Activated CD4-positive, alpha-beta T cell treated with anti-CD3 and anti-CD28 coated beads, Interleukin-2, amount 50 U/mL, for 1 hour (primary cell): ENCODE measurements at places on chromosomes 2 and 18.

- no peak for DNase-seq
Measured at GRCh38 chr18:57780706-57781347, 22.3 kb downstream of the ATP8B1 start.

DNA sequence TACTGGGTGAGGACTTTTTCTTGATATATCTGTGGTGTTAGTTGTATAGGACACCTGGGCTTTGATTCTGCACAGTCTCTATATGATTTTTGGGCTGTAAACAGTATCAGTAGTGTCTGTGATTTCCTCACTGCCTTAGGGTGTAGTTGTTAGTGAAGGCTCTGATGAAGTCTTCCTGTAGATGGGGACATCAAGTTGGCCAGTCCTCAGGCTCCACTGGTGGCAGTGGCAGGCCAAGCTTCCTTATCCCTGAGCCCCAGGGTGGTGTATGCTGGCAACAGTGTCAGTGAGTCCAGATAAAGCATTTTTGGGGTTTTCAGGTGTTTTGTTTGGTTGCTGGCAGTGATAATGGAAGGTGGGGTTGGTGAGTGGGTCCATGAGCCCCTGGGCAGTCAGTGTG lies 961.4 kb downstream of the DSC3 start:
- no peak for DNase-seq

DNA sequence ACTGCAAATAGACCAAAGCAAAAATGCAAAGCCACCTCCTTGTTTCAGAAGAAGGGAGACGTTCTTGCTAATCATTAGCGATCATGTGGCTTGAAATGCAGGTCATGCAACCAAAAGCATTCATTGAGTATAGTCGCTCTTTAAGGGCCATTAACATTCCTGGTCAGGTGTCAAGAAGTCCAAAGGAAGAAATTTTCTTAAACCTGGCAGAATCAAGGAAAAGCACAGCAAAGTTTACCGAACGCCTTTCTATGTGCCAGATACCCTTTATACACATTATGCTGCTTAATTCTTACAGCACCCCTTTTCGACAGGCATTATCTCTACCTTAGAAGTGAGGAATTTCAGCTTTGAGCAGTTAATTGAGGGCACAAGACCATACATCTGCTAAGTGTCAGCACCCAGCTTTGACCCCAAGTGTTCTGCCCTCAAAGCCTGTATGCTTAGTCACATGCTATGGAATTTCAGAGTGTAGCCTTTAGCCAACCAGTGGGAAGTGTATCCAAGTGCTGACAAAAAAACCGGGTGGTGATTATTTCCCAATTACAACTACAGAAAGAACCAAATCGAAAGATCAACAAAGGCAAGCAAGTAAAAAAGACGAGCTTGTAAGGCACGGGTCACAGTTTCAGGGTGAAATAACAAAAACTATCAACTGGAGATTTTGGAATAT lies 70.8 kb downstream of the EPHA4 start:
- DNase-seq: no peak

DNA sequence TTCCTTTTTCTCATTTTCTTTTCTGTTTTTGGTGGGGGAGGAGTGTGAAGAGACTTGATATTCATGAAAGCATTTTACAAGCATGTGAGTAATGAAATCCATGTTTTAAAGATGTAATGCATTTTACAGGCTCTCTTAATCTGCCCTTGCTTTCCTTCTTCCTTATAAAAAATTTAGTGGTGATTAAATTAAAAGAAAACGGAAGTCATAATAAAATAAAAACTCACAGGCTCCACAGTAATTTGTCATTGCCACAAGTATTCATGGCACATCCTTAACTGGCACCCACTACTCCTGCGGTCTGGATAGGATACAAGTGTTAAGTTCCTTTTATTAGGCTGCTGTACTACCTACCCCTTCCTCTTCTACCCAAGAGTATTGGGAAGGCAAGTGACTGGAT lies 241.2 kb downstream of the SLC4A3 start:
- no peak for DNase-seq

DNA sequence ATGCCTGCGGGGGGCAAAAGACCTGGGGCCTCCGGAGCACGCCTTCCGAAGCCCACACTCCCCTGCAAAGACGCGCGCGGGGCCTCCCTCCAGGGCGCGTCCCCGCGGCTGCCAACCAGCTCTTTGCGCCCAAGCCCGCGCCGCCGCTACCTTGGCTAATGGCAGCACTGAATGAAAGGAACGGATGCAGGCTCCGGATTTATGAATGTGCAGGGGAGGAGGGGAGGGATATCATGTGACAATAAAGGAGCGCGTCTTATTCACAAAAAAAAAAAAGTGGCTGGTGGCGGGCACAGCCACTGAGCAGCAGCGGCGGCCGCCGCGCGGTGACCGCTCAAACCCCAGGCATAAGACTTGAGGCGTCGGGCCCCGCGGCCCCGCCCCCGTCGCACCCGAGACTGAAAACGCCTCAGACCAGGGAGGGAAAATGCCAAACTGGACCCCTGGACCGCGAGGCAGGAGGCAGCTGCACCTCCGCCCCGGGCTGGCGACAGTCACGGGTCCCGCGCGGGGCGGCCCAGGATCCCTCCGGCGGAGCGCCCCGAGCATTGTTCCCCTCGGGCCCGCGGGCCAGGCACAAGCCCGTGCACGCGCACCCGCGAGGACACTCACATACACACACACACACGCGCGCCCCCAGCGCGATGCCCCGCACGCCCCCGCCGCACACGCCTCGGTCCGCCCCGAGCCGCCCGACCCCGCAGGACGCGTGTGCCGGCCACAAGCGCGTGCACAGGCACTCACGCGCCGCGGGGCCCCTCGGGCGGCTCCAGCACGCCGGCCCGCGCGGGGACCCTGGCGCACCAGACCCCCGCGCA lies 1.6 kb downstream of the SPRED2 start:
- peak; percentile 54 for DNase-seq

DNA sequence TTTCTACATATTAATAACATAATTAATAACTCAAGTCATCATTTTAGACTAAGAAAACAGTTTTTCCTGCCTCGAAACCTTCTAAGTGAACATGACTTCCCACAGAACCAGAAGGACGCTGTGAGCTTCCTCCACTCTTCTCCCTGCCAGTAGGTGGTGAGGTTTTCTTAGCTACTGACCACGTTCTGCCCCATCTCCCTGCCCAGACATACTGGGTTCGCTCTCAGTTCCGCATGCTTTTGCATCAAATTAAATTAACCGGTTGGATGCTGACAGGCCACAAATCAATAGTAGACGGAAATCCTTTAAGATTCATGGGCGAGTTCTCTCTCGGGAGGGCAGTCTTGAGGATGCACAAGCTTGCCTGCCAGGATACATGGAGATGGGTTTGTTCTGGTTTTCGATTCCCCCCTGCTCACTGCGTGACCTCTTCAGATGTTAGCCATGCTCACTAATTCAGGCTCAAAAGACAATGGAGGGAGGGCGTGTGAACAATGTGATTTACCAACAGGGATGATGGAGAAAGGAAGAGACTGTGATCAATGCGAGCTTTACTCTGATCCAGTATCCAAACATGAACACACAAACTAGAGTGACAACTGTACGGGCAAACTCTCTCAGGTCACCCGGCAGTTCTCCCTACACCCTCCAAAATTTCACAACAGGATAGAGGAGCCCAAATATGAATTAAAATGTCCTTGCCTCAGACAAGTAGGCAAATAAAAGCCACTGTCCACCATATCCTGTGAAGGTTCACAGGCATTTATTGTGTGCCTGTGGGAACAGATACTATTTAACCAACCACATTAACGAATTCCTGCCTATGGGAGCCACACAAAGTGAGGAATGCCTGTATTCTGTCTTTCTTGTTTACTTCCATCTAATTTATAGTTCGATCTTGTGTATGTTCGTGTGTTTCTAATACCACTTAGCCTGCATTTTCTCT lies 375.7 kb downstream of the EIPR1 start:
- no peak for DNase-seq

DNA sequence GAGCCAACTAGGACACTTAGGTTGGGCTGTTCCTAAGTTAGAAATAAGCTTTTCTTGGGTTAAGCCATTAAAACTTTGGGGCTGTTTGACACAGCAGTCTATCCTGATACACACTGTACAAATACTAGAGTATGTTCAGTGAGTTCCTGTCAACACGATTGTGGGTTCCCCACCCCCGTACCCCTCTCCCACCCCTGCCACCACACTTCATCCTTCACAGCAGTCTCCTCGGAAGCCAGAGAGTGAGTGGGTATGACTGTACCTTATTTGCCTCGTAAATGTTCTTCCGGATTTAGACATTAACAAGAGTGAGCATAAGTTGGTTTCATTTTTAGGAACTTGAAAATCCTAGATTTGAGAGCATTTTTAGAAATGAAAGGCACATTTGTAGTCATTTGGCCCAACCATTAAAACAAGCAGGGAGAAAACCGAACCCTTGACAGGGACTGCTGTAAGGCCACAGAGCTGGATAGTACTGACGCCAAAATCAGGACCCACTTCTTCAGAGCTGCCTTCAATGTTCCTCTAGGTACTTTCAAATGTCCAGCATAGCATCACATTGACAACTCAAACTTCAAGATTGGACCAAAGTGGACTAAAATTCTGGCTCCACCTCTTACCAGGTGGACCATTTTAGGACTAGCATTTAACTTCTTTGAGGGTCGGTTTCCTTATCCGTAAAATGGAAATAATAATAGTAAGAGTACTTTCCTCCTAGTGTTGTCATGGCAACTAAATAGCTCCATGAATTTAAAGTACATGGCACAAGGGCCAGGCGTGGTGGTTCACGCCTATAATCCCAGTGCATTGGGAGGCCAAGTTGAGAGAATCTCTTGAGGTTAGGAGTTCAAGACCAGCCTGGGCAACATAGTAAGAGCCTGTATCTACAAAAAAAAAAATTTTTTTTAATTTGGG lies 166.3 kb upstream of the SERTAD2 start:
- DNase-seq: peak; percentile 16

DNA sequence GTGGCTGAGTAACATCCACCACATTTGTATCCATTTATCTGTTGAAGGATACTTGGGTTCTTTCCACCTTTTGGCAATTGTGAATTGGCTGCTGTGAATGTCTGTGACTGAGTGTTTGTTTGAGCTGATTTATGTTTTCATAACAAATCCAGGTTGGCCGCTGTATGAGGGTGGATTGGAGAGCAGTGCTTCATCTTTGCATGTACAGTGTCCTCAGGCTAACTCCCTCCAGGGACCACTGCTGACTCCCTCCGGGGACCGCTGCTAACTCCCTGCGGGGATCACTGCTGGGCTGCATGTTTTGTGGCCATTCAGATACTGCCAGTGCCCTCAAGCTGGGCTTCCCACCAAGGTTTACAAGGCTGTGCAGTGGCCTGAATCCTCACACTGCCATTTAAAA lies 10.2 kb downstream of the BOK start:
- DNase-seq: no peak

DNA sequence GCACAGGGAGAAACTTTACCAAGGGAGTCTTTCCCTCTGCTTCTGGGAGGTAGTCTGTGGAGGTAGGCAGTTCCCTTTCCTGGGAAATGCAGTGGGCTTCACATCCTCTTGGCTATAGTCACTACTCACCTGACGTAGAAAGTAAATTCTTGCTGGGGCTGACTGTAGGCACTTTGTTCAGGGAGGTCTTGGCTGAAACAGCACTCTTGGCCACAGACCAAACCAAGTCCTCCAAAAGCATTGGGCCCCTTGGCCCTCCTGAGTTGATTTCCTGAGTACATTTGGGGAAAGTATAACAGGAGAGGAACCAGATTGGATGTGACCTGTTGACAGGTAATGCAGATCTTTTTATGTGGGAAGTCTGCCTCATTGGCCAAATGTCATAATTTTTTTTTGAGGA lies 108.9 kb downstream of the MGAT5 start:
- DNase-seq: no peak

DNA sequence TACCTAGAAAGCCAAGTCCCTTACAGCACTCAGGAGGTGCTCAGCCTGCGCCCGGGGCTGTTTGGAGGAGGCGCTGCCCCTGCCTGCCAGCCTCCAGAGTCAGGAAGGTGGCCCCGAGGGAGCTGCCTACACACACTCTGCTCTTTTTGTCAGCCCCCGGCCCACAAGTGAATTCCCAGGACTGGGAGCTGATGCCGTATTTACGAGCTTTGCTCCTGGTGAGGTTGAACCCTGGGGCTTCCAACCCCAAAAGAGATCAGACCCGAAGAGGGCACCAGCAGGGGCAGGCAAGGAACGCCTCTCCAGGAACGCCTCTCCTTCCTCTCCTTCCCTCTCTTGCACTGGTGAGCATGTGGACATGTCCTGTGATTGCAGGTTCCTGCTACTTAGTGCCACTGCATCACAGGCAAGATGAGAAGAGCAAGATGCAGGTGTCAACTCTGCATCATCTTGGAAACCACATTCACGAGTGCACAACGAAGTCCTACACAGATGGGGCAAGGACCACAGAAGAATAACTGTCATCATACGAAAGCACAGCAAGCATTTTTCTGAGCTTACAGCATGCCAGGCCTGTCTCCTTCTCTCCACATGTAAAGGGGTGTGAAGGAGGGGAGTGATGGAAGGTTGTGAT lies 126.7 kb downstream of the NDUFA10 start:
- no peak for DNase-seq

- DNase-seq: peak; percentile 86
Measured at GRCh38 chr2:229922449-229923386, at the start of gene FBXO36. Gene FBXO36, plus strand, starts transcription at chr2:229922503. Its CDS starts 11 bp downstream, at chr2:229922514.

DNA sequence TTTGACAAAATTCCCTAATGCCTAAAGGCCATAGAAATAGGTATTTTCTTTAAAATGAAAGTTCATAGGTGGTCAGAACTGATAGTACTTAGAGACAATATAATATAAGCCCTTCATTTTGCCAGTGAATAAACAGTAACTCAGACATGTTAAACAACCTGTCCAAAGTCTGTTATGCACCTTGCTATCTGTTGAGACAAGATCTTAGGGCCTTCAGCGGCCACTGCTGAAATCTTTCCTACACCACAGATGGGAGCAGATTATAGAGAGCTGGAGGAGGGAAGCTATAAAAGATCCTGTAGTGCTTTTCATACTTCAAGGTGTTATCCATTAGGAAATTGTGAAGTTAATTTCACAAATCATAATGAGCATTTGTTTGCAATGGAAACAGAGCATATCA lies 13.8 kb downstream of the CERKL start:
- no peak for DNase-seq

- DNase-seq: no peak
Measured at GRCh38 chr2:43798300-43798699, 24.5 kb downstream of the DYNC2LI1 start.

DNA sequence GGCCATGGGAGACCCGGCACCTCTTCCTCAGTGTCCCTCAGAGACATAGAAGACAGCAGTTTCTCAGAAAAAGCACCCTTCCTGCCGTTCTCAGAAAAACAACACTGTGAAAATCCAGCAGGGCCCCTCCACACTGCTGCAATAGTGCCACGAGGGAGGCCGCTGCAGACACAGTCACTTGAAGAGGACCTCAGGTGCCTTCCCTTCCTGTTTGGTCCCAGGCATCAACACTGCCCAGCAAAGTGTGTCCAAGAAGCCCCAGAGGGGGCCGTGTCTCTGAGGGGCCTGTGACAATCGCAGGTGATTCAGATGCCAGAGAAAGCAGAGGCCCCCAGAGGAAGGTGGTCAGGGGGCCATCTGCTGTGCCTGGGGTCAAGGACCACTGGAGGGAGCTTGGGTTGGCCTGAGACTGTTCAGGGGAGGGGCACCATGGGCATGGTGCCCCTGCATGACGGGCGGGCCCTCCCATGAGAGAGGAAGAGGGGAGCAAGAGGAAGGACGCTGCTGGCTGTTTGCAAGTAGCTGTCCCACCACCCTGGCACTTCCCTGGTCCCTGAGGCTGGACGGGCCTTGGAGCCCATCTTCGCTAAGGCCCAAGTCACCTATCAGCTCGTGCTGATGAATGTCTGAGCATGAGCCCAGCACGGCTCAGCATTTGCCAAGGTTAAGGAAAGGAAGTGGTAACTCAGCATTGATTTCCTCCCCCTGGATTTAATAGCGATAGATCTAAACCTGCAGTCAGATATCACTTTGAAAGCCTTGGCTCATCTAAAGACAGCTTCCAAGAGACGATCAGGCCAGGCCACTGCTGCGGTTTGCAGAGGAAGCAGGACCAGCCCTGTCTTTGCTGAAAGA lies 9.1 kb downstream of the TWIST2 start:
- no peak for DNase-seq
